Stimulated activated CD4-positive, alpha-beta T cell treated with anti-CD3 and anti-CD28 coated beads, Interleukin-1b, Interleukin-23, amount 100 ng/mL, for 48 hours (primary cell): ENCODE measurements at places on chromosomes 4 and X.

- no peak for DNase-seq
Observed at GRCh38 chr4:23981328-23981727, 91.5 kb upstream of the PPARGC1A start.

DNA sequence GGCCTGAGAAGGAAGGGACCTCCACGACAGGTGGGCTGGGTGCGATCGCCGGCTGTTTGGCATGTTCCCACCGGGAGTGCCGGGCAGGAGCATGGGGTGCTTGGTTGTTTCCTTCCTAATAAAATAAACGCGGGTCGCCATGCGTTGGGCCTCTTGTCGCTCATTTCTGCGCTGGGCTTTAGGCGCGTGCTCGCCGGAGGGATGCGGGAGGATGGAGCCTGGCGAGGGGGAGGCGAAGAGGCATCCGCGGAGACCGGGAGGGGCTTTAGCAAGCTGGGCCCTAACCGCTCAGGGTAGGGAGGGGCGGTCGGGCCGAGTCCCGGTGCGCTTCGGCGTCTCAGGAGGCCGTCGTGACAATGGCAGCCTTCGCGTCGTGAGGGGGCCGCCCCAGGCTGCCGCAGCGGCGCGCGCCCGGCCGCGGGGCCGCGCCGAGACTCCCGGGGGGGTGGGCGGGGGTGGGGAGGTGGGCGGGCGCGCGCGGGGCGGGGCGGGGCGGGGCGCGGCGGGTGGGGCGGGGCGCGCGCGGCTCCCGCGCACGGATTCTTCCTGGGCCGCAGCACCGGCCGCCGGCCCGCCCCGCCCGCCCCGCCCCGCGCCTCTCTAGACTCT, 476 bp upstream of the GDI1 start:
- DNase-seq: peak; percentile 37

DNA sequence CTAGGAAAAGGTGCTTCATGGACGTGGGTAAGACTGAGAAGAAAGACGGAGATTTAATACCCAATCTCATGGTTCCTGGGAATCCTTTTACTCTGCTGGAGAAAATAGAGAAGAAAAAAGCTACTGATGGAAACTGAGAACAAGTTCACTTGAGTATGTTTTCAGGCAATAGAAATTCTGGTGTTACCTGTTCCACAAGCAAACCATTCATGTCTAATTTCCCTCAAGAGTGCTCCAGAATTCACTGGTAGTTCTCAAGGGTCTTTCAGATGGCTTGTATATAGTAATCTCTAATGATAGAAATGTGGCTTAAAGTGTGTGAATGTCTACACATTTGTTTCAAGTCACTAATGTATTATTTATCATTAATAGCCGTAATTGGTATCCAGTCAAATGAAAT, 22.5 kb downstream of the SETD7 start:
- DNase-seq: no peak

DNA sequence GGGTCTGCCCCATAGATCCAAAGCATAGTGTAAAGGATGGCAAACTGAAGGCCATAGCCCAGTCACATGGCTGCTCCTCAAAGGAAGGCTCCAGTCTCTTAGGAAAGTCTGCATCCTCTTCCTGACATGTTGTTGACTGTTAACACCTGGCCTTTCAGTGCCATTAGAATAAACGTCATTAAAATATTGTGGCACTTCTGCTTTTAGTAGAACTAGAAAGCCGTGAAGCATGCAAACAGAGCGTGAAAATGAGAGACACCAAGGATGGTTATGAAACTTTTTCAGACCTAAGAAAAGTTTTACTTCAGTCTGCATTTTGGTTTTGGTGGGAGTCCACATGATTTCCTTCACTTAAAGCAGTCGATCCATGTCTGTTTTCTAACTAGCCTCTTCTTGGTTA, 41.1 kb upstream of the AFF2 start:
- DNase-seq: no peak

DNA sequence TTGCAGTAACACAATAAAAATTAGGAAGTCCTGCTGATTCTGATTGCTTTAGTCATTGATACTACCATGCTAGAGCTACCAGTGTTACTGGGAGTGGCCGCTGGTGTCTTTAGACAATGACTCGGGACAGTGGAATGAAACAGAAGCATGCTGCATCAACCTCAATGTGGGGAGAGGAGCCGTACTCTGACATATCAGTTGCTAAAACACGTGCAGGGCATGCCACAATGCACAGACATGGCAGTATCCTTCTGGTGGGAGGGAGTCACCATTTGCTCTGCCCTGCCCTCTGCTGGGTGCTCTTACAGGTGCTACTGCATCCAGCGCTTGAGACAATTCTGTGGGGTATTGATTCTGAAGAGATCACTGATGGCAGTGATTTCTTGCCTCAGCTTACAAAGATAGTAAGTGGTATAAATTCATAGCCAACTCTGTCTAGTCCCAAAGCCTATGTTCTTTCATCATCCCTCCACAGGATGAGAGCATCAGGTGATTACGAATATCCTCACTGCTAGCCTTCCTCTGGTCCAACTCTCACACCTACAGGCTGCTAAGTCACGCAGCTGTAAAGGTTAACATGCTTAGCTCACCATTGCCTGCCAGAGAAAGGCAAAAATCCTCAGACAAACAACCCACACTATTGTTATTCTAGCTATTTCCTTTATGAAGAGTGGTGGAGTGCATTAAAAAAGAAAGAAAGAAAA, 43.7 kb downstream of the NSG1 start:
- peak; percentile 37 for DNase-seq

DNA sequence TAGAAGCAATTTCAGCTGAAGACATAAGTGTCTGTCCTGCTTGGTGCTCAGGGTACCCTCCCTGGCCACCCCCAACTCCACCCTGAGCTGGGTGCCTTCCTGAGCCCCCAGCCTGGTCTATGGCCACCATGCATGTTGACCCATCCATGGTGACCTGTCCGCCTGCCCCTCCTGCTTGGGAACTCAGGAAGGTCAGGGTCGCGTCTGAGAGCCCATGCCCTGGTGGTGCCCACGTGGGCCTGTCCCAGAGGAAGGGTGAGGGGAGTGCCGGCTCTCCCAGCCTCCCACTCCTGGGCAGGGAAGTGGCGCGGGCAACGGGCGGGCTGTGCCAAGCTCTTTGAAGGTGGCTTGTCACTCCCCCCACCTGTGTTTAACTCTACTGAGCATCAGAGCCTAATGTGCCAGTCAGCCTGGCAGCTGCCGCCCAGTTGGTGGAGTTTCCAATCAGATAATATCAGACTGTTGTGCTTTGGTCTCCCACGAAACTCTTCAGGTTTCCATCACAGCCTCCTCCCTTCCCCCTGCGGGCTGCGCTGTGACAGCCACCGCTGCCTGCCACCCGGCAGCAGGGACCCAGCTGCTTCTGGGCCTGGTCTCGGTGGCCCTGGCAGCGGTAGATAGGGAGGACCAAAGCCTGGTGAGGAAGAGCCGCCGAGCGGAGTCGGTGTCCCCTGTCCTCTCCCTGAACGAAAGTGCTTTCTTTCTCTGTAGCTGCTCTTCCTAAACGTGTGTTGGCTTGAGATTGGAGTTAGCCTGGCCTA, 4.8 kb downstream of the SH3BP2 start:
- no peak for DNase-seq
